ENCODE measurements at places on chromosomes 11 and 22.

- no peak for DNase-seq
These were observed 5.5 kb downstream of the ACRV1 start for GRCh38 chr11:125675196-125675595.

DNA sequence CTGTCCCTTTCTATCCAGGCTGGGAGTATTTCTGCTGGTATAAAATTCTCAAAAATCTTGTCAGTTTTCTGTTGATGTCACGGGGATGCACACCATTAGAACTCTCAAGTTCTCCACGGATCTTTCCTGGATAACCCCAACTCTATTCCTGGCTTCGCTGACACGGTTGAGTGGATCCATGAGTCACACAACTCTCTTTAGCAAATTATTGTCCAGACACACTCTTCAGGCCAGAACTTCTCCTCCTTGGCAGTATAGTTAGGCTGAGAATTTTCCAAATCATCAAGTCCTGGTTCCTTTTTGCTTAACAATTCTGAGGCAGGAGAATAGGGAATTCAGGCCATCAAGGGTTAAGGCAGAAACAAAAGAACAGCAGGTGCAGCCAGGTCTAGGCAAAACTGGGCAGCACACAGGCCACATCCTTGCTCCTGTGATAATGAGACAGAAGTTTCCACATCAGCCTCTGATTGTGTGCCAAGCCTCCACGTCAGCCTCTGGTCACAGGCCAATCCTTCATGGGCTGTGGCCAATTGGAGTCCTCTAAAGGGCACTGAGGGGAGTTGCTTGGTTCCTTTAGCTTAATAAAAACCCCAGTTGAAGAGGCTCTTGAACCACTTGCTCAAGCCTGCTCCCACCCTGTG, 5.7 kb upstream of the ACAT1 start:
- DNase-seq = peak; percentile 86

GRCh38 chr11:544817-545166, 7.5 kb downstream of the LRRC56 start:
- DNase-seq = no peak

- DNase-seq = no peak
These were observed 9.4 kb downstream of the AGBL2 start for GRCh38 chr11:47705721-47706120.

- no peak for DNase-seq
These were observed 45.6 kb downstream of the PISD start for GRCh38 chr22:31616315-31616980.

- no peak for DNase-seq
These were observed 92.4 kb downstream of the ISX start for GRCh38 chr22:35158336-35158735.

DNA sequence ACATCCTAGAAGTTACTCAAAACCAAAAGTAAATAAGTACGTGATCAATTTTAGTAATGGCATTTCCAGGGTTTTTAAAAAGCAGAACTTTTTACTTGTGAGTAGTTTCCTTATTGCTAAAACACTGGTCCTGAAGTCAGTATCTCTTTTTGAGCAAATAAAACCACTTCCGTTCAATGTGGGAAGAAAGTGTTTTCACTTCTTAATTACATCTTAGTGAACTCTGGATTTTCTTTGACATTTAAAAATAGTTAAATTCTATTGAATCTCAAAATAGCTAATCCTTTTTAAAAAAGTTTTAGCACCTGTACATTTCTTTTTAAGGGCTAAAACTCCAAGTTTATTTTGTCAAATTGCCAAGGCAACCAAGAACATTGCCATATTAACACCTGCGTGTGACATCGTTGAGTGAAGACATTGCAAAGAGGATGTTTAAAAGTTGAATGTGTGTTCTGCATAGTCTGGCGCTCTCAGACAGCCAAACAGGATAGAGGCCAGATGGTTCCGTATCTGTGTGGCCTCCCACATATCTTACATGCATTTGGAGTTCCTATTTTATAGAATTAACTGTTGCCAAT, 17.2 kb upstream of the OR5B21 start:
- peak; percentile 12 for DNase-seq

GRCh38 chr11:66476841-66477251, 3.4 kb upstream of the DPP3 start:
- no peak for DNase-seq

Data from midbrain (tissue), 1 donor.